ENCODE measurements at places on chromosomes 3 and 15. TPM values are rescaled to one million over a fixed set of nuclear protein-coding genes. Genes with fewer than 3 reads are reported as not detected.

GRCh38 chr3:79245284-79246138, 522.3 kb downstream of the ROBO1 start:
- H3K27me3 ChIP-seq = no peaks in the 10 kb centered on the region
- H3K4me1 ChIP-seq = no peaks in the 10 kb centered on the region
- no peak for DNase-seq
- no peaks in the 10 kb centered on the region for H3K36me3 ChIP-seq
- H3K4me3 ChIP-seq = no peak overlapping the region

- H3K4me3 ChIP-seq = no peak overlapping the region
- H3K27me3 ChIP-seq = peaks cover under 1% of the 10 kb centered on the region
- peaks cover 31% of the 10 kb centered on the region for H3K4me1 ChIP-seq
Measured at GRCh38 chr3:149572796-149573414, 84.9 kb downstream of the WWTR1 start.

RPL15 gene
- total RNA-seq = 1,426 TPM

GRCh38 chr15:85709250-85709649, 85.5 kb downstream of the KLHL25 start:
- no peak overlapping the region for H3K4me3 ChIP-seq
- DNase-seq = no peak
- H3K4me1 ChIP-seq = peaks cover 61% of the 10 kb centered on the region

NME9 gene
- total RNA-seq = 0.43 TPM

DNA sequence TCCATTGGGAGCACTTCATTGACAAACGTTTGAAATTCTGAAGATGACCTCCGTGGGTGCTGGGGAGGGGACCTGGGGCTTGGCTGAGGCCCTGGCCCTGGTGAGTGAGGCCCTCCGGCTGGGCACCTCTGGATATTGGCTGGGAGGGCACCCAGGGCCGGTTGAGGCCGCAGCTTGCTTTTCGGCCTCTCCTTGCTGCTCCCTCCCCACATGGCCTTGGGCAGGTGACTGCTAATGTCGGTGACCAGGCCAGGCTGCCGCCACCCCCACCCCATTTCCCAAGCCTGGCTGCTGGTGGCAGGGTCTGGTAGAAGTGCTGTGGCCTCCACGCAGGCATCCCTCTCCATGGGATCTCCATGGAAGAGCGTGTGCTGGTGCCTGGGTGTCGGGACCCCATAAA, 39.5 kb downstream of the TM2D3 start:
- H3K4me3 ChIP-seq = no peak overlapping the region
- no peaks in the 10 kb centered on the region for H3K36me3 ChIP-seq
- H3K4me1 ChIP-seq = no peaks in the 10 kb centered on the region
- no peaks in the 10 kb centered on the region for H3K27me3 ChIP-seq
- DNase-seq = no peak

GOLGA8M gene
- 2.2 TPM for total RNA-seq

STRC gene
- total RNA-seq = 0.75 TPM

- no peak overlapping the region for H3K27ac ChIP-seq
- peaks cover 80% of the 10 kb centered on the region for H3K36me3 ChIP-seq
- DNase-seq = no peak
- H3K27me3 ChIP-seq = no peaks in the 10 kb centered on the region
- H3K4me3 ChIP-seq = no peak overlapping the region
- H3K4me1 ChIP-seq = peaks cover 48% of the 10 kb centered on the region
Measured at GRCh38 chr15:75208501-75209288, 7.0 kb downstream of the C15orf39 start.

- peaks cover 28% of the 10 kb centered on the region for H3K4me1 ChIP-seq
- H3K36me3 ChIP-seq = peaks cover 22% of the 10 kb centered on the region
- no peak overlapping the region for H3K4me3 ChIP-seq
- no peak overlapping the region for H3K27ac ChIP-seq
- no peaks in the 10 kb centered on the region for H3K27me3 ChIP-seq
Measured at GRCh38 chr3:63908081-63908736, 4.0 kb downstream of the SCAANT1 start.

GRCh38 chr3:49415931-49416601, 3.8 kb downstream of the TCTA start:
- peaks cover 2% of the 10 kb centered on the region for H3K27me3 ChIP-seq
- peaks cover 67% of the 10 kb centered on the region for H3K36me3 ChIP-seq
- H3K4me1 ChIP-seq = peaks cover 61% of the 10 kb centered on the region
- H3K4me3 ChIP-seq = peak overlapping the region; percentile 68
- DNase-seq = peak; percentile 73
- peak overlapping the region; percentile 99 for H3K27ac ChIP-seq

SLC24A5 gene
- total RNA-seq = not detected

- peaks cover 40% of the 10 kb centered on the region for H3K36me3 ChIP-seq
- peak; percentile 55 for DNase-seq
- H3K4me3 ChIP-seq = peak overlapping the region; percentile 78
- H3K27ac ChIP-seq = peak overlapping the region; percentile 100
- no peaks in the 10 kb centered on the region for H3K27me3 ChIP-seq
Measured at GRCh38 chr3:13013994-13014754, 59.1 kb downstream of the IQSEC1 start.

PLSCR1 gene
- 218 TPM for total RNA-seq

DNA sequence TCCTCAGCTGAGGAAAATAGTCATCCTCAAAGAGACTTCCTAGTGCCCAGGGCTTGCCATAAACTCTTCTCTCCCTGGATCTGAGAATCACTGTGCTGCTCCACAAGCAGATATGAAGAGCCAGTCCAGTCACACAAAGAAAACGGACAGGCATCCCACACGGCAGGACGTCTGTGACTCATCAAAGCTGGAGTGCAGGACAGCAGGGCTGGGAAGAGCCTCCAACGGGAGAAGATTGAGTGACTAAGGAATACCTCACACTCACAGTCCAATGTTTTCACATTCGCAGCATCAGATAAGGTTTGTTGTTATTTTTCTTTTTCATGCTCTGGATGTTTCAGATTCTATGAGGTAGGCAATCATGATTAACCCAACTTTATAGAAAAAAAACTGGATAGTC, 57.8 kb downstream of the NEK10 start:
- H3K27me3 ChIP-seq = no peaks in the 10 kb centered on the region
- no peak overlapping the region for H3K4me3 ChIP-seq
- DNase-seq = no peak
- H3K4me1 ChIP-seq = no peaks in the 10 kb centered on the region
- H3K36me3 ChIP-seq = no peaks in the 10 kb centered on the region

ANKDD1A gene
- 14.2 TPM for total RNA-seq

DNA sequence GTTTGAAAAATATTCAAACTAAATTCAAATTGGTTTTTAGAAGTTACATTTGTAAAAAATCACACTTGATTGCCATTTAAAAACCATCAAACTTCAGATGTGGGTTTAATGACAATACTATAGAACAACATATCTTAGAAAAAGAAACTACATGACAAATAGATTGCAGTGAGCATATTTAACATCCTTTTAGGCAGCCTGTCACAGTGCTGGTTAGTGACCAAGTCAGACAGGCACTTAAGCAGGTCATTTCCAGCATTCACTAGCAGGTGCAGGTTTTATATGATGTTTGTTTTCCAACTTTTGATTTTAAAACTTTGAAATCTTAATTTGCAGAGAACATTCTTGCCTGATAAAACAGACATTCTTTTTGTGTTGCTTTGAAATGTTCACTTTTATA, 115.7 kb downstream of the MBNL1 start:
- H3K27ac ChIP-seq = no peak overlapping the region
- peaks cover 29% of the 10 kb centered on the region for H3K36me3 ChIP-seq
- no peaks in the 10 kb centered on the region for H3K27me3 ChIP-seq
- DNase-seq = no peak
- H3K4me3 ChIP-seq = no peak overlapping the region
- H3K4me1 ChIP-seq = peaks cover 47% of the 10 kb centered on the region

GRCh38 chr3:149547413-149547812, 72.9 kb downstream of the TM4SF4 start:
- peaks cover 22% of the 10 kb centered on the region for H3K27me3 ChIP-seq
- no peaks in the 10 kb centered on the region for H3K4me1 ChIP-seq
- no peak overlapping the region for H3K27ac ChIP-seq
- no peak overlapping the region for H3K4me3 ChIP-seq

- H3K27me3 ChIP-seq = no peaks in the 10 kb centered on the region
- DNase-seq = no peak
- no peaks in the 10 kb centered on the region for H3K36me3 ChIP-seq
- peaks cover 14% of the 10 kb centered on the region for H3K4me1 ChIP-seq
Measured at GRCh38 chr15:98164571-98164970, 204.1 kb downstream of the ARRDC4 start.

DNA sequence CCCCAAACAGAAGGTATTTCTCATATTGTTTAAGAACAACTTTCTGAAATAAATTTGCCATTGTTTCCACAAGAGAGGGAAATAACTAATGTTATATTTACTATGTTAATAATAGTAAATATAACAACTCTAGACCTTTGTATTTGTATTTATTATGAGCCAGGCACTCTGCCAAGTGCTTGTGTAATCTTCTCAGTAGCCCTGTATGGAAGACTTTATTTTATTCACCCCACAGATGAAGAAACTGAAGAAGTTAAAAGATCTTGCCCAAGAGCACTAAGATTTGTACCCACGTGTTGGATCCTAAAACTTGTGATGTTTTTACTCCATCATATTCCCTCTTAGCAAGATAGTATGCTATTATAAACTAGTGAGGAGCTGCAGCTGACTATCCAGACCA, 12.0 kb upstream of the GNB4 start:
- no peak for DNase-seq
- no peak overlapping the region for H3K4me3 ChIP-seq
- peaks cover 11% of the 10 kb centered on the region for H3K27me3 ChIP-seq
- H3K4me1 ChIP-seq = peaks cover 9% of the 10 kb centered on the region
- H3K36me3 ChIP-seq = no peaks in the 10 kb centered on the region

CHRM5 gene
- not detected for total RNA-seq

DNA sequence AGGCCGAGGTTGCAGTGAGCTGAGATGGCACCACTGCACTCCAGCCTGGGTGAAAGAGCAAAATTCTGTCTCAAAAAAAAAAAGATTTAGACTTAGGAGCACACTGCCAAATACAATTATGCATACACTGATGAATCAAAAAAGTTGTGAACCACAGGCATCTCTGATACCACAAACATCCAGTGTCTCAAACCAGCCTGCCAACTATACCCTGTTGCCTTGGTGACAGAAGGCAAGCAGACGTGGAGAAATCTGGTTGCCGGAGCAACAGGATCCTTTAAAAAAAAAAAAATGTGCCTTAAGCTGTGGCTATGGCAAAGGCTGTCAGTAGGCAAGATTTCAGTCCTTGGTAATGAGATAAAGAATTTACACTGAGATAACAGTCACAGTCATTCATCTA, 202.3 kb downstream of the NEK10 start:
- H3K4me1 ChIP-seq = no peaks in the 10 kb centered on the region
- H3K27me3 ChIP-seq = no peaks in the 10 kb centered on the region
- H3K36me3 ChIP-seq = no peaks in the 10 kb centered on the region
- no peak for DNase-seq
- H3K4me3 ChIP-seq = no peak overlapping the region

GRCh38 chr15:40301467-40302179, 6.1 kb downstream of the PLCB2 start:
- H3K27me3 ChIP-seq = no peaks in the 10 kb centered on the region
- H3K36me3 ChIP-seq = peaks cover 75% of the 10 kb centered on the region
- no peak overlapping the region for H3K27ac ChIP-seq
- H3K4me3 ChIP-seq = no peak overlapping the region
- no peak for DNase-seq

DNA sequence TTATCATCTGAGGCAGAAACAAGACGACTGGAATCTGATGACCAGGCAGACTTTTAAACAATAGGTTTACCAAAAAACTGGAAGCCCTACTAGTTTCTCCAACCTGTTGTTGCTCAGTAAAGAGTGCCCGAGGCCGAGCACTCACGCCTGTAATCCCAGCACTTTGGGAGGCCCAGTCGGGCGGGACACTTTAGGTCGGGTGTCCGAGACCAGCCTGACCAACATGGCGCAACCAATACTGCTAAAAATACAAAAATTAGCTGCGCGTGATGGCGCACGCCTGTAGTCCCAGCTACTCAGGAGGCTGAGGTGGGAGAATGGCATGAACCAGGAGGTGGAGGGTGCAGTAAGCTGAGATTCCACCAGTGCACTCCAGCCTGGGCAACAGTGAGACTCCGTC, 1.1 kb upstream of the WDR5B start:
- no peaks in the 10 kb centered on the region for H3K27me3 ChIP-seq
- no peak for DNase-seq
- H3K27ac ChIP-seq = peak overlapping the region; percentile 93
- peaks cover 22% of the 10 kb centered on the region for H3K36me3 ChIP-seq
- H3K4me1 ChIP-seq = peaks cover 57% of the 10 kb centered on the region

GRCh38 chr15:64806509-64806908, 18.9 kb downstream of the PIF1 start:
- peaks cover 2% of the 10 kb centered on the region for H3K4me1 ChIP-seq
- no peak for DNase-seq
- no peak overlapping the region for H3K4me3 ChIP-seq
- H3K36me3 ChIP-seq = no peaks in the 10 kb centered on the region
- H3K27me3 ChIP-seq = peaks cover 8% of the 10 kb centered on the region

NOX5 gene
- not detected for total RNA-seq

GRCh38 chr3:172752651-172753050, 2.1 kb downstream of the ECT2 start:
- H3K4me3 ChIP-seq = peak overlapping the region; percentile 94
- H3K36me3 ChIP-seq = peaks cover 57% of the 10 kb centered on the region
- peaks cover 48% of the 10 kb centered on the region for H3K4me1 ChIP-seq

- H3K4me1 ChIP-seq = peaks cover 77% of the 10 kb centered on the region
- peaks cover 49% of the 10 kb centered on the region for H3K36me3 ChIP-seq
- H3K4me3 ChIP-seq = peak overlapping the region; percentile 69
Measured at GRCh38 chr3:196563721-196564225, 4.6 kb downstream of the WDR53 start.

GRCh38 chr3:133850034-133850433, 44.4 kb downstream of the SRPRB start:
- no peak overlapping the region for H3K4me3 ChIP-seq
- no peaks in the 10 kb centered on the region for H3K36me3 ChIP-seq
- no peak overlapping the region for H3K27ac ChIP-seq
- no peak for DNase-seq

GRCh38 chr3:150763841-150764483, 993 bp upstream of the SIAH2 start:
- peak overlapping the region; percentile 100 for H3K27ac ChIP-seq
- H3K4me3 ChIP-seq = peak overlapping the region; percentile 97
- peak; percentile 63 for DNase-seq

GRCh38 chr3:134054881-134055280, 25.2 kb upstream of the SLCO2A1 start:
- DNase-seq = no peak
- no peaks in the 10 kb centered on the region for H3K4me1 ChIP-seq
- no peaks in the 10 kb centered on the region for H3K36me3 ChIP-seq
- no peak overlapping the region for H3K27ac ChIP-seq
- H3K4me3 ChIP-seq = no peak overlapping the region
- H3K27me3 ChIP-seq = peaks cover 4% of the 10 kb centered on the region

- peaks cover 8% of the 10 kb centered on the region for H3K4me1 ChIP-seq
- no peaks in the 10 kb centered on the region for H3K36me3 ChIP-seq
- H3K27me3 ChIP-seq = peaks cover 8% of the 10 kb centered on the region
- H3K4me3 ChIP-seq = no peak overlapping the region
- no peak for DNase-seq
Measured at GRCh38 chr3:31704591-31705179, 172.0 kb downstream of the STT3B start.

- H3K27me3 ChIP-seq = peaks cover 23% of the 10 kb centered on the region
- no peaks in the 10 kb centered on the region for H3K36me3 ChIP-seq
- peaks cover 20% of the 10 kb centered on the region for H3K4me1 ChIP-seq
Measured at GRCh38 chr15:45523166-45523460, 558 bp upstream of the SLC30A4 start.

NEO1 gene
- total RNA-seq = 7.6 TPM

GRCh38 chr3:46124216-46125177, 83.6 kb downstream of the CCR1 start:
- no peak overlapping the region for H3K4me3 ChIP-seq
- H3K4me1 ChIP-seq = peaks cover 18% of the 10 kb centered on the region
- H3K27me3 ChIP-seq = peaks cover 60% of the 10 kb centered on the region
- H3K36me3 ChIP-seq = peaks cover 22% of the 10 kb centered on the region
- no peak overlapping the region for H3K27ac ChIP-seq

All from activated CD4-positive, alpha-beta memory T cell treated with anti-CD3 and anti-CD28 coated beads, Interleukin-2, amount 10 ng/mL, durations not matched to agents 7 days and 5 days (primary cell).